ENCODE measurements at places on chromosomes 12 and 14.

DNA sequence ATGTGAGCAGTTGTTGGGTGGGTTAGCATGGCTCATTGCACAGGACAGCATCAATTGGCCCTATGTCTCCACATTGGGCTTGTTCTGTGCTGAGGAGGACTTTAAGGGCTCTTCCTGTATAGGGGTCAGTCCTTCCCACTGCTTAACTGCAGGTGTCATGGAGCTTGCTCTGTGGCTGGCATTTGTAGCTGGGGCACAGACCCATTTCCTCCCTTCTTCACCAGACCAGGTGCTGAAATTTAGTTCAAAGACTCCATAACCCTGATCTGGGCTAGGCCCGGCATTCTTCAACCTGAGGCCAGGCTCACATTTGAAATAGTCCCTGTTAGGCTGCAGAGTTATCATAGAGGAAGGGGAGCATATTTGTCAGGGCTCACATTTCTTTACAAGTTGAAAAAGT lies 12.8 kb downstream of the CHST11 start:
- DNase-seq, result no peak

DNA sequence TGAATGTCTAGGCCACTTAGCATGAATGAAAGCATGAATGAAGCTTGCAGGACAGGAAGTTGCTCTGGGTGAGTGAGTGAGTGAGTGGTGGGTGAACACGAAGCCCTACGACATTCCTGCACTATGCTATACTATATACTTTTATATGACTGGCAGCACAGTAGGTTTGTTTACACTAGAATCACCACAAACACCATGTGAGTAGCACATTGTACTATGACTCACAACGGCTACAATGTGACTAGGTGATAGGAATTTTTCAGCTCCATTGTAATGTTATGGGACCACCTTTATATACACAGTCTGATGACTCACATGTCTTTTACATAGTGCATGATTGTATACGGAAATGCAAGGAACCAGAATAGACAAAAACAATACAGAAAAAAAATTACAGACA lies 1480.2 kb downstream of the AACS start:
- no peak for DNase-seq

DNA sequence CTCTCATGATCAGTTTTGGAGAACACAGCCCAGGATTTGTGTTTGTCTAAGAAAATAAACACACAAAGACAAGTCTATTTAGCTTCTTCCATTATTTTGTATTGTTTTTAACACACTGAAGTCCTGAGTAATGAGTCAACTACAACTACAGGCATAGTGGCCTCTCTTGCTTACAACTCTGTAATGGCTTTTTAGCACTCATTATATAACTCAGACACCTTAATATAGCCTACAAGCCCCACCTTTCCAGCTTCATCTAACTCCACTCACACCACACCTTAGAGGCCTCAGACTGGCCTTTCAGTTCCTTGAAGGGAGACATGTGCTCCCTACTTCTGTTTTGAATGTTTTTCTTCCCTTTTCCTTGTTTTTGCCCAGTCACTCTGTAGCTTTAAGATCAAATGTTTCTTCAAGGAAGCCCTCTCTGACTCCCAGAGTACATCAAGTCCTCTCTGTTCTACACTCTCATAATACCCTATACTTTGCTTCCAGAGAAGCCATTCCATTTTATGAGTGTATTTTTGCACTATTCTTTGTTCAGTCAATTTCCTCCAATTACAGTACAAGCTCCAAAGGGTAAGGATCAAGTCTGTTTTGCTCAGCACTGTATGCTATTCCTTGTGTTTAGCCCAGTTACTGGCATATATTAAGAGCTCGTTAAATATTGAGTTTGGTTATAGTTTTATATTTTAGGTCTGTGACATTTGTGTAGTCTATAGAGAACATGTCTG lies 233.6 kb upstream of the ARHGAP5 start:
- DNase-seq, result no peak

- DNase-seq, result no peak
Observed at GRCh38 chr12:14896521-14897169, 11.0 kb upstream of the MGP start.

GRCh38 chr12:116719731-116720528 lies 17.9 kb downstream of the SPRING1 start:
- DNase-seq, result no peak

DNA sequence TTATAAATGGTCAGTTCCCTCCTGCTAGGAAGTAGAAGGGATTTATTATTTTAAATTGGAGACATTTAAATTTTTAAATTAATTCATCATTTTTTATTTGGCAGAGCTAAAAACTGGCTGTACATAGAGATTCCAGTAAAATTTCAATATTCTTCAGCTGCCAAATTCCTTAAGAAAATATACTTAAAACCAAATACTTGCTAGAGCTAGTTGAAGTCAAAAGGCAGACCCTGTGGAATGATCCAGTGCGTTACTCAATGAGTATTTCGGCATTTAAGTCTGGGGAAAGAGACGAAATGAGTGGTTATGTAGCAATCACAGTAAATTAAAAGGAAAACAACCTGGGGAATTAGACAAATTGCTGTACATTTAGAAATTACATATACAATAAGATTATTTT lies 1104.7 kb downstream of the SLC6A15 start:
- DNase-seq, result no peak

GRCh38 chr12:121009741-121010140 lies 6.5 kb downstream of the C12orf43 start:
- no peak for DNase-seq

- no peak for DNase-seq
Observed at GRCh38 chr12:103751600-103751999, 89.4 kb downstream of the NT5DC3 start.

DNA sequence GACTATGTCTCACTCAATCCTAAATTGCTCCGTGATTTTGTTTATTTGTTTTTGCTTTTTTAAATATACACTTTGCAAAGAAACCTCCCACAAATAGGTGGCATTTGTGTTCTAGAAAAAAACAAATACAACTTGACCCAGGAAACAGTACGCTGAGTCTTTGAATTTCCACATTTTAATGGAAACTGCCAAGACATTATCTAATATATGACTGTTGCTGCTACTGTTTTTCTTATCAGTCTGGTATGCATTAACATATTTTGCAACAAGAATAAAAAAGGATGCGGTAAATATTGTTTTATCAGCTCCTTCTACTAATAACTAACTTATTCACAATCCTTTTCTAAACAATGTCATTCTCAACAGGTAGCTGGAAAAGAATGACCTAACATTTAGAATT lies 187.4 kb downstream of the LRIG3 start:
- DNase-seq, result no peak

DNA sequence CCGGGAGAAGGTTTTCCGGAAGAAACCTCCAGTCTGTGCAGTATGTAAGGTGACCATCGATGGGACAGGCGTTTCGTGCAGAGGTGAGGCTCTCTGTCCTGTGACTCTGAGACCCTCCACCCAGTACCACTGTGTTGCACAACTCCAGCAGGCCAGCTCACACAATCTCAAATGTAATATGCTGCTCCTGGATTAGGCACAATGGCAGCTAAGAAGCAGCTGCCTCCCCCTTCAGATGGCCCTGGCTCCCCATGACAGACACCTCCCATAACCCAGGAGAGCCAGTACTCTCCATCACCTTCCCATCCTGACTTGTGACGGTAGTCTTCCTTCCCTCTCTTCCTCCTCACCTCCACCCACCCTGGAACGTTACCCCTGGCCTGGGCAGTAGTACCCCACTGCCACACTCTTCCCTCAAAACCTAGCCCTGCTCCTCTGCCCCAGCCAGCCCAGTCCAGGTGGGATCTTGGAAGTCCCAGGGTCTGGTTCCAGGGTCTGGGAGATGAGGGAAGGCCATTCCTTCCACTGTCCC lies 2.1 kb downstream of the TNS2 start:
- no peak for DNase-seq

- no peak for DNase-seq
Observed at GRCh38 chr14:106491851-106492250, 965.5 kb downstream of the TMEM121 start.

DNA sequence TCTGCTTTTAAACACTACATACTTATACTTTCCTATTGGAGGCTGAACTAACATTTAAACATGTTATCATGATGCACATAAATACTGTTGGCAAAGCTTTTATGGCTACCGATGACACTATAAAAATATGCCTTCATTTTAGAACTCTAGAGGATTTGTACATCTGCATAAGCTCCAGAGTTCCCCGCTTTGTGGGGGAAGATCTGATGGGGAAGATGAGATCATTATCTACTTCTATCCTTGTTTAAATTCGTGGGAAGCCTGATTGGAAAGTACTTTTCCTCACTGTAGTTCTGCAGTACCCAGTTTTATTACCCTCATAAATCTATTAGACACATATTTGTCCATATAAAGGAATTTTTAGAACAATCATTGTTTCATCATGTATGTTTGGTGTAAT lies 299.6 kb upstream of the ATP2B1 start:
- DNase-seq, result no peak

GRCh38 chr12:118061873-118062843 lies 1.2 kb upstream of the WSB2 start:
- DNase-seq, result no peak

DNA sequence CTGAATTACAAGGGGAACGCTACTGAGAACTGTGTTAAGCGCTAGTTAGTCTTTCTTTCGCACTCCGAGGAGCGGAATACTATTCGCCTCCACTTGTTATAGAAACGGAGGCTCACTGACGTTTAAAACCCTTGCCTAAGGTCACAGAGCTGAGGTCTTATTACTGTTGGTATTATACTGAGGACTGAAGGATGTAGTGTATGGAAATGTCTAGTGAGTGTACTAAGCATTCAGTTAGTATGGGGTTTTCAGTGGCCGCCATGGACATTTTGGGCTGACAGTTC lies 826 bp downstream of the ACADS start:
- no peak for DNase-seq

GRCh38 chr14:33062881-33063280 lies 124.2 kb downstream of the NPAS3 start:
- no peak for DNase-seq

DNA sequence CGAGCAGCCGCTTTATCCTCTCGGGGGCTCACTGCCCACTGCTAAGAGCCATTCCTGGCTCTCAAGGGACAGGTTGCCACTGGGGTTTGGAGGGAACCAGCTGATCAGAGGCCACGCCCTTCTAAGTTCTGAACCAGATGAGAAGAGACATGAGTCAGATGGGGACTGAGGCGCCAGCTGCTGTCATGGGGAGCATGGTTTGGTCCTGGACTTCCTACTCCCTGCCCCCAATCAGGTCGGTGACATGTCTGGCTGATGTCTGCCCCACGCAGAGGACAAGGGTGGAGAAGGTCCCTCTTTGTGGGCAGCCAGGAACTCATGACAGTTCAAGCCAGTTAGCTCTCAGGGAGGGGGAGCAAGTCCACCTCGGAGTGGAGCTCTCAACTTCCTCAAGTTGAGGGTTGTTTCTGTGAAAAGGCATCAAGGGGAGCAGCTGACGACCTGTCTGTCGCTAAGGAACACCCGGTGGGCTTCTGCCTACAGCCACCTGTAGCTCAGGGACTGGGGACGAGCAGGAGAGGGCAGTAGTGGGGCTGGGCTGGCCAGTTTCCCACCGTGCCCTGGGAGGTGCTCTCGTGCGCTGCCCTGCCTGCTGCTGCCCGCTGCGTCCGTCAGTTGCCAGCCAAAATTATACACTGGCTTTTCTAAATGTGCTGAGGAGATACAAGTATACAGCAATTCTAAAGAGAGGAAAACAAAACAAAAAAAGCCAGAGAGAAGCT lies 20.5 kb downstream of the PSMC1 start:
- DNase-seq, result no peak

GRCh38 chr12:132605892-132606291 lies 4.5 kb downstream of the LRCOL1 start:
- DNase-seq, result no peak

GRCh38 chr14:32226056-32226455 lies 23.0 kb upstream of the RNU6-8 start:
- no peak for DNase-seq

- DNase-seq, result no peak
Observed at GRCh38 chr12:101027816-101028215, 182.2 kb downstream of the SLC5A8 start.

DNA sequence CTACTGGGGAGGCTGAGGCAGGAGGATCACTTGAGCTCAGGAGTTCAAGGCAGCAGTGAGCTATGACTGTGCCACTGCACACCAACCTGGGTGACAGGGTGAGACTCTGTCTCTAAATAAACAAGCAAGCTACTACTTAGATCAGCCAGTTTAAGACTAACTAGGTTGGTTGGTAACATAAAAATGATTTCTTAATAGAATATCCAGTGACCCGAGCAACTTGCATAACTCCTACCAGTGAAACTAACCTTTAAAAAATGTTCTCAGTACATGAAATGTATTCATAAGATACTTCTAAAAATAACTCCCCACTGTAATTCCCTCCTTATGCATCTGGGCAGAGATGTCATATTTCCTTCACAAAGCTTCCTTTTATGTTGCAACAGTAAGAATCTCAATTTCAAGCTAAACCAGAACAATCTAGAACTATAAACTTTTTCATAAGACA lies 15.9 kb downstream of the TAOK3 start:
- no peak for DNase-seq

- no peak for DNase-seq
Observed at GRCh38 chr12:111227476-111228420, 141.1 kb downstream of the PHETA1 start.

GRCh38 chr12:24281341-24281740 lies 331.9 kb upstream of the SOX5 start:
- no peak for DNase-seq

DNA sequence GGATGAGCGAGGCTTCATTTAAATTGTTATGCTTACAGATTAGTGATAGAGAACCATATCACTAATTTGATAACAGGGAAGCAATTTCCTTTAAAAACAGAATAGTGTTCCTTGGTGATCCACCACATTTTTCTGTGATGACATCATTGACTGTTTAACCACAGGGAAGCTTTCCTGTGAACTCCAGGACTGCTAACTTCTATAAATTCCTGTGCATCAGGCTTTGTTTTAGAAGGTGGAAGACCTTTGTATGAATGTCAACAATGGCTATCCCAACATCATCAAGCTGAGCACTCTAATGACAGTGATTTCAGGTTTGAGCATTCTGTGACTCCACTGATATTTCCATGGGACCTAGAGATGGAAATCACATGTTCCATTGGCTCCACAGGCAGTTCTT lies 177.1 kb downstream of the RMST start:
- no peak for DNase-seq

DNA sequence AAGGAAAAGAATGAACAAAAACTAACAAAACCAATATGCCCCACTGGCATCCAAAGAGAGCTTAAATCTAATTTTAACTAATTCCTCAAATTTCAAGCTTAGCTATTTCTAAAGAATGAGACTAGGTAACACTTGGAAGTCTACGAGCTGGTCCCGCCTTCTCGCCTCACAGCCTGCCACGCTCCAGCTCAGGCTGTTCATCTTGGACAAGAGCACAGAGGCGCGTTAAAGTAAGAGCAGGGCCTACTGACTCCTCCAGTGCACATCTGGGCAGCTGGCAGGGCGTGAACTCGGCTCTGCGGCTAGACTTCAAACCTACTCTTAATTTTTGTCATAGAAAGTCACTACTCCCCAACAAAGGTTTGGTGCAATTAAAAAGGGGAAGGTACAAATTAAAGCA lies 64.6 kb downstream of the DICER1 start:
- DNase-seq, result no peak

DNA sequence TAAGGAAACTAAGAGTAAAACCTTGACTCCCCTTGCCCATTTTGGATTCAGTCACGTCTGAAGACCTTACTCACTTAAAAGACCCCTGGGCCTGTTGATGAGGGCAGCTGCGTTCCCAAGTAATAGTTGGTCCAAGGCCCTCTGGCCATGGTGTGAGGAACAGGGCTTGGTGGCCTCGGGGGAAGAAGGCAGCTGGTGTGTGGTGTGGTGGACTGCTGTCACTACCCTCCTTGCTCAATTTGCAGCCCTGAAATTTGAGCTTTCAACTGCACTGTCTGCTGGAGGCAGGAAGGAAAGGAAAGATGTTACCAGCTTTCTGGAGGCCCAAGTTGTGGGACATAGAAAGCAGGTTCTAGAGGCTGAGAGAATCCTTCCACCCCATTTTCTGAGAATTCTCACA lies 128.2 kb downstream of the SLC38A6 start:
- no peak for DNase-seq
